Breast epithelium (tissue), 4 donors: ENCODE measurements at places on chromosomes 6 and 20. TPM values are rescaled to one million over a fixed set of nuclear protein-coding genes. Genes with fewer than 3 reads are reported as not detected.

GRCh38 chr6:23174781-23175361, 605.5 kb downstream of the HDGFL1 start:
- H3K4me3 ChIP-seq, result no peak overlapping the region
- H3K36me3 ChIP-seq, result no peaks in the 10 kb centered on the region
- H3K27ac ChIP-seq, result no peak overlapping the region
- no peaks in the 10 kb centered on the region for H3K4me1 ChIP-seq

- H3K36me3 ChIP-seq, result no peaks in the 10 kb centered on the region
- DNase-seq, result no peak
- H3K4me3 ChIP-seq, result no peak overlapping the region
- no peaks in the 10 kb centered on the region for H3K4me1 ChIP-seq
- H3K27ac ChIP-seq, result no peak overlapping the region
- no peaks in the 10 kb centered on the region for H3K27me3 ChIP-seq
Measured at GRCh38 chr6:125678601-125679000, 70.8 kb upstream of the HEY2 start.

- peaks cover 5% of the 10 kb centered on the region for H3K36me3 ChIP-seq
- H3K27ac ChIP-seq, result no peak overlapping the region
- H3K4me3 ChIP-seq, result peak overlapping the region; percentile 11
- no peak for DNase-seq
Measured at GRCh38 chr20:278181-278580, 12.4 kb downstream of the C20orf96 start.

DNA sequence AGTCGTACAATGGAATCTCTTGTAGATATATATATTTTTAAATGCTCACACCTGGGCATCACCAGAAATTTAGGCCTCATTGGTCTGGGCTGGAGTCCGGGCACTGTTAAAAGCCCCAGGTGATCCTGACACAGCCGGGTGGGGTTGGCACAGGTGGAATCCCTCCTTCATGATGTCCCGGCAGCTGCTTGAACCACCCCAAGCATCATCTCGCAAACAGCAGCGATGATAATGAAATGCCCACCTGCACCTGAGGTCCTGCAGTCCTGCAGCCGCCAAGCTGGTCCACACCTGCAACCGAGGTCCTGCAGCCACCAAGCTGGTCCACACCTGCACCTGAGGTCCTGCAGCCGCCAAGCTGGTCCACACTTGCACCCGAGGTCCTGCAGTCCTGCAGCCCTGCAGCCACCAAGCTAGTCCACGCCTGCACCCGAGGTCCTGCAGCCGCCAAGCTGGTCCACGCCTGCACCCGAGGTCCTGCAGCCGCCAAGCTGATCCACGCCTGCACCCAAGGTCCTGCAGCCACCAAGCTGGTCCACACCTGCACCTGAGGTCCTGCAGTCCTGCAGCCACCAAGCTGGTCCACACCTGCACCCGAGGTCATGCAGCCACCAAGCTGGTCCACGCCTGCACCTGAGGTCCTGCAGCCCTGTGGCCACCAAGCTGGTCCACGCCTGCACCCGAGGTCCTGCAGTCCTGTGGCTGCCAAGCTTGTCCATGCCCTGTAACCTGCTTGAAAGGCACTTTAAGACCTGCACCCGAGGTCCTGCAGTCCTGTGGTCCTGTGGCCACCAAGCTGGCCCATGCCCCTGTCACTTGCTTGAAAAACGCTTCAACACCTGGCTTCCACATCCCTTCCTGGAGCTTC, 261.2 kb downstream of the DLL1 start:
- H3K4me1 ChIP-seq, result no peaks in the 10 kb centered on the region
- H3K27ac ChIP-seq, result no peak overlapping the region

Gene MAP3K5
- 33.2 TPM for total RNA-seq

Gene CCN5
- total RNA-seq, result 1,283 TPM

GRCh38 chr20:50560867-50561266, 50.7 kb downstream of the PTPN1 start:
- H3K4me1 ChIP-seq, result no peaks in the 10 kb centered on the region
- no peaks in the 10 kb centered on the region for H3K36me3 ChIP-seq

Gene SPEF1
- total RNA-seq, result not detected

- H3K36me3 ChIP-seq, result no peaks in the 10 kb centered on the region
- no peak overlapping the region for H3K27ac ChIP-seq
- DNase-seq, result no peak
Measured at GRCh38 chr6:124699038-124699437, 263.2 kb upstream of the RNF217 start.

Gene POM121L2
- total RNA-seq, result not detected

GRCh38 chr6:135647521-135647920, 150.0 kb upstream of the AHI1 start:
- no peak overlapping the region for H3K4me3 ChIP-seq
- no peaks in the 10 kb centered on the region for H3K36me3 ChIP-seq
- no peaks in the 10 kb centered on the region for H3K4me1 ChIP-seq
- no peaks in the 10 kb centered on the region for H3K27me3 ChIP-seq
- DNase-seq, result no peak

DNA sequence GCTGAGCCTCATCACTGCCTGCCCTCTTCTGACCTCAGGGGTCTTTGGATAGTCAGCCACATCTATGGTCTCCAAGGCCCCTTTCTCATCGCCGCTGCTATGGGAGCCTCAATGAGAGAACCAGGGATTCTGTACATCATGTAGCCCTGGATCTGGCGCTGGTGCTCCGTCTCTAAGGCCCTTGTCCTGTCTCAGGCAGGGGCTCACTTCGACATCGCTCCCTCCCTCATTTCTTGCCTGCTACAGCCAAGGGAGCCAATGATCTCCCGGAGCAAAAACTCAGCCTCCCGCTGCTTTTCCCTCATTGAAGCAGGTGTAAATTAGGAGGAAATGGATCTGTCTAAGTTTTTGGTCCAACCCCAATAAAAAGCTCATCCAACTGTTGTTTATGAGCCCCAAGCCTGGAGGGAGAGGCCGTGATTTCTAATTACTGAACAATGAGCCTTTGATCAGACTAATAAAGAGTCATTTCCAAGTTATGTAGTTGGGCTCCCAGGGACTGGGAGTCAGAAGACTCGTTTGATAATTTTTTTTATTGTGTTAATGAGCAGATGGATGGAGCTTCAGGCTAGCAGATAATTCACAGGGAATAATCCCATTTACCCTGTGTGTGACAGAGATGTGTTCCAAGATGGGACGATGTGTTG, 30.9 kb downstream of the LBP start:
- H3K36me3 ChIP-seq, result no peaks in the 10 kb centered on the region
- no peak overlapping the region for H3K4me3 ChIP-seq
- H3K4me1 ChIP-seq, result no peaks in the 10 kb centered on the region
- no peaks in the 10 kb centered on the region for H3K27me3 ChIP-seq
- DNase-seq, result peak; percentile 19

Gene DDX43
- 1.5 TPM for total RNA-seq

DNA sequence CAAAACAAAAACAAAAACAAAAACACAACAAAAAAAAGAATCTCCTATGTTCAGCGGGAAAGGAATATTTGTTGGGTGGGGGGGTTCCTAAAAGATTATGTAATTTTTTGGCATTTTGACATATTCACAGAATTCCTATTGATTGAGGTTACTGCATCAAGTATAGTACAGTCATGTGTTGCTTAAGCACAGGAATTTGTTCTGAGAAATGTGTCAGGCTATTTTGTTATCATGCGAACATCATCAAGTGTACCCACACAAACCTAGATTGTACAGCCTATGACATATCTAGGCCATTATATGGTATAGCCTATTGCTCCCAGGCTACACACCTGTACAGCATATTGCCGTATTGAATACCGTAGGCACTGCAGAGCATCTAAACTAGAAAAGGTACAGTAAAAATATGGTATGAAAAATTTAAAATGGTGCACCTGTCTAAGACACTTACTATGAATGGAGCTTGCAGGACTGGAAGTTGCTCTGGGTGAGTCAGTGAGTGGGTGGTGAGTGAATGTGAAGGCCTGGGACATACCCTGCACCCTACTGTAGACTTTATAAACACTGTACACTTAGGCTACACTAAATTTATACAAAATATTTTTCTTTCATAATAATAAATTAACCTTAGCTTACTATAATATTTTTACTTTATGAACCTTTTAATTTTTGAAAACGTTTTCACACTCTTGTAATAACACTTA, 110.6 kb downstream of the CDKAL1 start:
- H3K4me1 ChIP-seq, result no peaks in the 10 kb centered on the region
- no peak overlapping the region for H3K27ac ChIP-seq
- no peak for DNase-seq
- no peaks in the 10 kb centered on the region for H3K36me3 ChIP-seq

DNA sequence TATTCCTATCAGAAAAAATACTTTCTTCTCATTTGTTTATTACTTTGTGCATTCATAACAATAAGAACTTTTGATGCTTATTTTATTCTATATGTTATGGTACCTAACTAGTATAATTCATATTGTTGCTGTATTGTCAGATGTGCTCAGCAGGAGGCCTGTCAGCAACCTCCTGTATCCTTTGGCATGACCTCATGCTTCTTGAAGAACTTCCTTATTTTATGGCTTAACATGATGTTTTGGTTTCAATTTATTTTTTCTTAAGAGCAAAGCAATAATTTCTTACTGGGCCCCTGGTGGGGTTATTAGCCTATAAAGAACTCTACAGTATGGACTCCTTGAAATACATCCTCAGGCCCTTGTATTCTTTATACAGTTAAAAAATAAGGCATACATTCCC, 17.3 kb downstream of the GGTLC1 start:
- H3K27me3 ChIP-seq, result no peaks in the 10 kb centered on the region
- H3K4me1 ChIP-seq, result no peaks in the 10 kb centered on the region
- no peak overlapping the region for H3K27ac ChIP-seq
- no peaks in the 10 kb centered on the region for H3K36me3 ChIP-seq

- no peak overlapping the region for H3K27ac ChIP-seq
- DNase-seq, result no peak
- no peaks in the 10 kb centered on the region for H3K27me3 ChIP-seq
Measured at GRCh38 chr20:36742558-36742957, 3.3 kb downstream of the NDRG3 start.

GRCh38 chr6:40346246-40346645, 240.9 kb downstream of the LRFN2 start:
- H3K36me3 ChIP-seq, result no peaks in the 10 kb centered on the region
- no peaks in the 10 kb centered on the region for H3K27me3 ChIP-seq
- DNase-seq, result peak; percentile 4
- H3K4me3 ChIP-seq, result no peak overlapping the region
- no peak overlapping the region for H3K27ac ChIP-seq

GRCh38 chr6:160263196-160263939, 4.7 kb upstream of the SLC22A2 start:
- H3K4me1 ChIP-seq, result no peaks in the 10 kb centered on the region
- no peaks in the 10 kb centered on the region for H3K27me3 ChIP-seq
- H3K4me3 ChIP-seq, result no peak overlapping the region
- no peak overlapping the region for H3K27ac ChIP-seq
- DNase-seq, result no peak

Gene CYP39A1
- total RNA-seq, result 12.3 TPM

Gene ZNF311
- 0.96 TPM for total RNA-seq

- H3K36me3 ChIP-seq, result no peaks in the 10 kb centered on the region
- no peaks in the 10 kb centered on the region for H3K27me3 ChIP-seq
- no peak for DNase-seq
- no peak overlapping the region for H3K4me3 ChIP-seq
- H3K27ac ChIP-seq, result no peak overlapping the region
- no peaks in the 10 kb centered on the region for H3K4me1 ChIP-seq
Measured at GRCh38 chr6:150907383-150907782, 41.9 kb downstream of the MTHFD1L start.

Gene BMP6
- total RNA-seq, result 3.5 TPM

- no peak overlapping the region for H3K4me3 ChIP-seq
- no peaks in the 10 kb centered on the region for H3K27me3 ChIP-seq
- H3K36me3 ChIP-seq, result no peaks in the 10 kb centered on the region
- no peaks in the 10 kb centered on the region for H3K4me1 ChIP-seq
- H3K27ac ChIP-seq, result no peak overlapping the region
Measured at GRCh38 chr6:20755631-20756030, 221.4 kb downstream of the CDKAL1 start.

DNA sequence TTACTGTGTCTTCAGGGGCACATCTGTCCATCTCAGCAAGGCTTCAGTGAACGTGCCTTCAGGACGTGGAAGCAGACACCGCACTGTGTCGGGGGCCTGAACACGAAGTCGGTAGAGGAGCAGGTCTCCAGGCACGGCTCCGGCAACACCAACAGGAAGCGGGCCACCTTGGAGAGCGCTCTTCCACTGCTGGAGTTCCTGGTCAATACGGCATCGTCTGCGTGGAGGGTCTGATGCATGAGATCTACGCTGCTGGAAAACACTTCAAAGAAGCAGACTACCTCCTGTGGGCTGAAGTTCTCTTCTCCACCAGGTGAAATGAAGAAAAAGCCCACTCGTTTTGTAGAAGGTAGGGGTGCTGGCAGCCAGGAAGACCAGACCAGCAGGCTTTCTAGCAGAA, 69.3 kb upstream of the SLCO4A1 start:
- no peak for DNase-seq
- no peak overlapping the region for H3K4me3 ChIP-seq
- H3K4me1 ChIP-seq, result no peaks in the 10 kb centered on the region
- H3K27ac ChIP-seq, result no peak overlapping the region
- peaks cover 96% of the 10 kb centered on the region for H3K27me3 ChIP-seq

GRCh38 chr6:129552413-129552812, 157.6 kb downstream of the ARHGAP18 start:
- no peak overlapping the region for H3K4me3 ChIP-seq
- no peaks in the 10 kb centered on the region for H3K4me1 ChIP-seq
- no peaks in the 10 kb centered on the region for H3K36me3 ChIP-seq
- no peak overlapping the region for H3K27ac ChIP-seq
- H3K27me3 ChIP-seq, result no peaks in the 10 kb centered on the region

DNA sequence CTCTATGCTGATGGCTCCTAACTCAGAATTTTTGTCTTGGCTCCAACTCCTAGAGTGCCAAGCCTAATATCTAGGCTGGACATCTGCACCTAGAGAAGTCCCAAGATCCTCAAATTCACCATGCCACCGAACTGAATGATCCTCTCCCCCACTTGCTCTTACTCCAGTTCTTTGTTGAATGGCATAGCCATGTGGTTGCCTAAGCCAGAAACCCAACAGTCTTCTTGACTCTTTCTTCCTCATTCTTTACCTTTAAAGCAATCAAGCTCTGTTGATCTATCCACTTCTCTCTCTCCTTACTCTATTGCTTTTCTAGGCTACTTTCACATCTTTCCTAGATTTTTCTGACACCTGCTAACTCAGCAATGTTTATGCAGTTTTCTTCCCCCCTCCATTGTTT, 126.5 kb upstream of the FOXO3 start:
- H3K36me3 ChIP-seq, result no peaks in the 10 kb centered on the region
- H3K27ac ChIP-seq, result no peak overlapping the region
- no peaks in the 10 kb centered on the region for H3K27me3 ChIP-seq
- no peak overlapping the region for H3K4me3 ChIP-seq
- no peaks in the 10 kb centered on the region for H3K4me1 ChIP-seq

GRCh38 chr6:43942616-43943015, 172.6 kb downstream of the VEGFA start:
- H3K4me3 ChIP-seq, result no peak overlapping the region
- H3K4me1 ChIP-seq, result no peaks in the 10 kb centered on the region
- H3K36me3 ChIP-seq, result no peaks in the 10 kb centered on the region
- DNase-seq, result no peak

- no peak overlapping the region for H3K27ac ChIP-seq
- H3K4me1 ChIP-seq, result no peaks in the 10 kb centered on the region
- H3K36me3 ChIP-seq, result no peaks in the 10 kb centered on the region
- no peak for DNase-seq
- no peak overlapping the region for H3K4me3 ChIP-seq
Measured at GRCh38 chr6:102619585-102619984, 1226.1 kb downstream of the GRIK2 start.

- no peaks in the 10 kb centered on the region for H3K27me3 ChIP-seq
- DNase-seq, result no peak
- H3K4me3 ChIP-seq, result peak overlapping the region; percentile 48
Measured at GRCh38 chr6:20217324-20217855, 5.1 kb upstream of the MBOAT1 start.

GRCh38 chr20:19045371-19045770, 167.1 kb upstream of the SLC24A3 start:
- DNase-seq, result no peak
- H3K36me3 ChIP-seq, result no peaks in the 10 kb centered on the region
- no peak overlapping the region for H3K27ac ChIP-seq
- no peak overlapping the region for H3K4me3 ChIP-seq
